ENCODE measurements at places on chromosomes 1 and 21.

- DNase-seq, result no peak
Measured at GRCh38 chr1:168428063-168428731, 115.6 kb downstream of the XCL2 start.

DNA sequence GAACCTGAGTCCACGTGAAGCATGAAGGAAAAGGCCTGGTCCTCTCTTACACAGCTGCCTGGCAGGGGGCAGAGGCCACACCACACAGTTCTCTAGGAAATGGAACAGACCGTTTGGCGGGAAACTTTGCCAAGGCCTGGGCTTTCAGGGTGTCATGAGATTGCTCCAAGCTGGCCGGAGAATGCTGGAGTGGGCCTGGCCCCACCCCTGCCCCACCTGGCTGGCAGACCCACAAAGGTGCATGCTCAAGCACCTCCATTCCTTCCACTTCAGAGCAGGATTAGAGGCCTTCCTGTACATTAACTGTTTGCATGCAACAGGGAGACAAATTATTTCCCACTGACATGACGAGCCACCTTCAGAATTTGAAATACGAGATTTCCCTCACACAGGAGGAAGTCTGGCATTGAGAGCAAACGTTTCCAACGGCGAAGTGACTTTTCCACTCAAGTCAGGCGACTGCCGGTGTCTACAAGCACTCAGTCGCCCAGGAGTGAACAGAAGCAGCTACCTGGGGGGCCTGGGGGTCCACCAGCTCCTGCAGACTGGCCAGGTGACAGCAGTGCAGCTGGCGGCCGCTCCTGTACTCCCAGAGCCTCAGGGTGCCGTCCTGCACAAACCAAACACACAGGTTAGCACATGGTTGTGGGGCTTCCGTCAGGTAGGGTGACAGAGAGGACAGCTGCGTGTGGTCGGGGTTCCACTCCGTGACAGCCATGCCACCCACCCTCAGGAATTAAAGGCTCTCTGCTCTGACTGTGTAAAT is 24.0 kb downstream of the WDR4 start:
- no peak for DNase-seq

- DNase-seq, result no peak
Measured at GRCh38 chr1:12012560-12013316, 6.6 kb upstream of the MIIP start.

DNA sequence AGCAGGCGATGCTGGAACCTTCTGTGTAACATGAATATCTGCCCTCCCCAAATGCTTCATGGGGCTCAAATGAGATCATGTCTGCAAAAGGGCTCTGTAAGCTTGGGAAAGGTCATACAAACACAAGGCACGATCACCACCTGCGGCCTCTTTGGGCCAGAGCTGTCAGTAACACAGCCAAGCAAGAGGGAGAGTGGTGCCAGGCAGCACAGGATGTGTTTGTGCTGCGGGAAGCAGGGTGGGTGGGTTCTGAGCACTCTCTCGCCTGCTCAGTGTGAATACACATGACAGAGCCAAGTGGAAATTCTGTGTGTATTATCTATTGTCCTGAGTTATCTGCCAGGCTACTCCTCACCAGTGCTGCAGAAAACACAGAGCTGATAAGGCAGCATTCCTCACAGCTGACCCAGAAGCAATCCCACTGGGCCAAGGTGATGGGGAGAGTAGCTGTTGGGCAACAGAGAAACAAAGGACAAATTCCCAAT is 101.2 kb downstream of the LAMC2 start:
- no peak for DNase-seq

DNA sequence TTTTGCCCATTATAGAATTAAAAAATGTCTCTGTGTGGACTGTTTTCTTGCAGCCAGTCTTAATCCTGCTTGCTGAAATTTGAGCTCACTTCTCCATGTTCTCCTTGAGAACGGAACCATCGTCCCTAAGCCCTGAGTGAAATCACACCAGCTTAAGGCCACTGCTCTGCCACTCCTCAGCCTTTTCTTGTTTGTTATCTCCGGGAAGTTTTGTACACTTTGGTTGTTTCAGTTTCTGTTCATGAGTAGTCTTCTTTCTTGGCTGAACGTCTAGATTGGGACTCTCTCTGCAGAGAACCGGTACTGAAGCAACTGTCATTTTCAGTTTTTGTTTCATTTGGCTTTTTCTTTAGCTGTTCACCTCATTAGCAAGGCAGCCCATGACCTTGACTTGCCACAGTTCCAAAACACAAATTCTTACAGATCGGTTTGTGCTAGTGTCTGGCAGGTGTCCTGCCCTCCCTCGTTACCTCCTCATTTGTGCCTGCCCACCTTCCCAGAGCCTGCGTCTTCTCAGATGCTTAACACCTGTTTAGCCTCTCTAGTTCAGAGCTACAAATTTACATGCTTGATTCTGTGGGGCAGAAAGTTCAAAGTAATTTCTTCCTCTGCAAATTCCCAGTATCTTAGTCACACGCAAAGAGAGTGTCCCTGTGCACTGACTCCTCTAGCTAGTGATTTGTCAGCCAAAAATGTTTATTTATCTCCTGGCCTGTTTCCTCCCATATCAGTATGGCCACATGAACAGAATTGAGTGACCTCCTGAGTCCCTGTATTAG is 12.4 kb downstream of the PSEN2 start:
- no peak for DNase-seq

- DNase-seq, result no peak
Measured at GRCh38 chr1:9842073-9842711, 18.4 kb upstream of the CLSTN1 start.

GRCh38 chr1:6093071-6093470 is 47.4 kb downstream of the KCNAB2 start:
- no peak for DNase-seq

DNA sequence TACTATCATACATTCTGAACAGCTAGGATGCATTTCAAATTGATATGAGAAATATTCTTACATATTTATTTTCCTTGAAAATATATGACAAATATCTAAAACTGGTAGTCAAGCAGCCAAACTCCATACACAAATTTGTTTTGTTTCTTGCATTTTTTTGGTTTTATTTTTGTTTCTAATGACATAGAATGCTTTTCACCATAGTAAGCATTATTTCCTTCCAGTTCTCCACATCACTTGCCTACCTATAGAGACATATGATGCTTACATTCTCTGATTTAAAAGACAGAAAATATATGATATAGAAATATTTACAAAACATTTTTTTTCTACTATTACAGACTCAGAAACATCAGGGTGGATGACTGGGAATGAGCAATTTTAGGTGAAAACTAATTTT is 726.4 kb upstream of the ADGRL4 start:
- DNase-seq, result no peak

DNA sequence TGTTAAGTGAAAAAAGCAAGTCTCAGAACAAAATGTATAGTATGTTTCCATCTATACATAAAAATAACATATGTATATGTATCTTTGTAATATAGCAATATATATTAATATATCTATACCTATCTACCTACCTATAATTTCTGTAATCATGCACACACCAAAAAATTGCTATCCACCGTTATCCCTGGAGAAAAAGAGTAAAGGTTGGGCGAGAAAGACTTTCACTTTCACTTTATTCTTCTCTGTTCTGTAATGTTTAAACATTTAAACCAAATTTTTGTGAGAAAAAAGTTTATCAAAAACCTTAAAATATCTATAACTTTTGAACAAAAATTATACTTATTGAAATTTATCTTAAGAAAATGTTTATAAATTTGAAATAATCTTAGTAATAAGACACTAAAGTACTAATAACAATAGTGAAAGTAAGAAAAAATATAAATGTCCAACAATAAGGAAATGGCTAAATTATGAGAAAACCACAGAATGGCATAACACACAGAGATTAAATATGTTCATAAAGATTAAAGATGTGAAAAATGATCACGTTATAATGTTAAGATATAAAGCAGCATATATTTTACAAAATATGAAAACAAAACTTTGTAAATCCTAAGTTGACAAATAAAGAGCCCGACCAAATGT is 74.0 kb upstream of the LRRC53 start:
- no peak for DNase-seq

- DNase-seq, result no peak
Measured at GRCh38 chr21:27648560-27648959, 681.7 kb upstream of the ADAMTS5 start.

GRCh38 chr1:9910076-9910422 is at the start of gene CTNNBIP1:
CTNNBIP1 (minus strand) TSS chr1:9910269; CDS start chr1:9872064, 38,205 bp downstream.
- no peak for DNase-seq

GRCh38 chr1:108316545-108316944 is 72.7 kb upstream of the NBPF4 start:
- DNase-seq, result no peak

GRCh38 chr1:62110198-62110817 is 84.3 kb upstream of the L1TD1 start:
- no peak for DNase-seq

- DNase-seq, result no peak
Measured at GRCh38 chr1:225700889-225701465, 48.1 kb upstream of the ENAH start.

DNA sequence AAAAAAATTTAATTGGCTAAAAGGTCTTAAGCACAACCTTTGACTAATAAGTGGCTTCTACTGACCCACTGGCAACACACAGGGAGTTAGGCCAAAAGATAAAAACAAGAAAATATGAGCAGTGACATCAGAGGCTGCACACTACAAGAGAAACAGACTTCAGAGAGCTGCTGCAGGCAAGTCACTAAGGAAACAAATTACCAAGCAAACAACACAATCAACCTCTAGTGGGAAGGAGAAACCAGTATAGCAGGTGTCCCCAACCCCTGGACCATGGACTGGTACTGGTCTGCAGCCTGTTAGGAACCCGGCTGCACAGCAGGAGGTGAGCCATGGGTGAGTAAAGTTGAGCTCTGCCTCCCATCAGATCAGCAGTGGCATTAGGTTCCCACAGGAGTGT is 20.8 kb upstream of the ENSA start:
- DNase-seq, result no peak

DNA sequence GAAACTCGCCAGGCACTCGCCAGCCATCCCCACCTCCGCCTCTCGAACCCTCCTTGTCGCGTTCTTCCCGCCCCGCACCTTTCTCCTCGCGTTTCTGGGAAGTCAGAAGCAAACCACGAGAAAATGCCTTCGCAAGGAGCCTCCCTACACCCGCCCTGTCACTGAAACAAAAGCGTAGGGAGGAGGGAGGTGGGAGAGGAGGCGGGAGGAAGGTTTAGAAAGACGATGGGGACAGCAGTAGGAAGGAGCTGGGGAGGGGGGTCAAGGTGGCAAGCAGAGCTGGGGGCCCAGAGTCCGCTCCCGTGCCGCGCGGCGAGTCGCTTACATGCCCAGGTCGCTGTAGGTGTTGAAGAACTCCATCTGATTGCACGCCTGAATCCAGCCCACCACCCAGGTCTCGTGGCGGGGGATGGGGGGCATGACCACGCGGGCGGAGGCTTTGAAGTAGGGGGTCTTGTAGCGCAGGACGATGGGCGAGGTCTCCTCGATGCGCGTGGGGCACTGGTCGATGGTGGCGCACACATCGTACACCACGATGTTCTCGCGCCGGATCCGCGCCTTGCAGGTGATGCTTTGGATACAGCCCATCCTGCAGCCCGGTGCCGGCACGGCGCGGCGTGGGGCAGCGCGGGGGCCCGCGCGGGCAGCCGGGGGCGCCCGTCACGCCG is 1.0 kb downstream of the FAM78B start:
- DNase-seq, result no peak

DNA sequence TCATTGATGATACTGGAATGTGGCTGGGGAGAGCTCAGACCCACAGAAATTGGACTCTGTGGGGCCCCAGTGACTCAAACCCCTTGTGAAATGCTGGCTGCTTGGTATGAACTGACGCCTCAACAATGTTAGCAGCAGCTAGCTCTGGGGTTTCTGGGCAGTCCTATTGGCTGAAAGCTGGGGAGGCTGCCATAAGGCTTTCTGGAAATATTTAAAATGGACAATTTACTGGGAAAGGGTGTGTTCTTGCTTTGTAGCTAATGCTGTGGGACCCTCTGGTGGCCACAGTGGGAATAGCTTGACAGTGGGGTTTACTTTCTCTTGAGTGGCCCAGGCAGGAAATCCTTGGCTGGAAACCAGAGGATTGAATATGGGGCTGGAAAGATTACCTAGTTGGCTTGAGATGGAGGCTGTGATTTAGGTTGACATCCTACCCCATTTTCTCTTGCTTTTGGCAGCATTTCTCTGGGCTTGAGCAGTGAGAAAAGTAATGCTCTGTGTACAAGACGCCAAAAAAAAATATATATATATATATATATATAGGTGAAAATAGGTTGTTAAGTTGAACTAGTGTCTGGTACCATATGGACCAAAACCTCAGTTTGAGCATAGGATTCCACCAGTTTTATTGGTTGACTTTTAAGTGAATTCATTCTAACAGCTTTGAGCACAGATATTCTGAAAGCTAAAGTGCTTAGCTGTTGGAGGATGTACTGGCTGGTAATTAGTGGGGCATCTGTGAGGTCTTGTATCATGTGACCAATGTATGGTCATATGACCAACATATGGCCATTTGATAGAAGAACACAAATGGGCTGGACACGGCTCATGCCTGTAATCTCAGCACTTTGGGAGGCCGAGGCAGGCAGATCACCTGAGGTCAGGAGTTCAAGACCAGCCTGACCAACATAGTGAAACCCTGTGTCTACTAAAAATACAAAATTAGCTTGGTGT is 8.2 kb upstream of the S100A10 start:
- DNase-seq, result no peak

GRCh38 chr1:23963617-23964234 is 4.1 kb downstream of the PNRC2 start:
- DNase-seq, result no peak

GRCh38 chr1:59418363-59419144 is 121.7 kb downstream of the FGGY start:
- DNase-seq, result no peak

DNA sequence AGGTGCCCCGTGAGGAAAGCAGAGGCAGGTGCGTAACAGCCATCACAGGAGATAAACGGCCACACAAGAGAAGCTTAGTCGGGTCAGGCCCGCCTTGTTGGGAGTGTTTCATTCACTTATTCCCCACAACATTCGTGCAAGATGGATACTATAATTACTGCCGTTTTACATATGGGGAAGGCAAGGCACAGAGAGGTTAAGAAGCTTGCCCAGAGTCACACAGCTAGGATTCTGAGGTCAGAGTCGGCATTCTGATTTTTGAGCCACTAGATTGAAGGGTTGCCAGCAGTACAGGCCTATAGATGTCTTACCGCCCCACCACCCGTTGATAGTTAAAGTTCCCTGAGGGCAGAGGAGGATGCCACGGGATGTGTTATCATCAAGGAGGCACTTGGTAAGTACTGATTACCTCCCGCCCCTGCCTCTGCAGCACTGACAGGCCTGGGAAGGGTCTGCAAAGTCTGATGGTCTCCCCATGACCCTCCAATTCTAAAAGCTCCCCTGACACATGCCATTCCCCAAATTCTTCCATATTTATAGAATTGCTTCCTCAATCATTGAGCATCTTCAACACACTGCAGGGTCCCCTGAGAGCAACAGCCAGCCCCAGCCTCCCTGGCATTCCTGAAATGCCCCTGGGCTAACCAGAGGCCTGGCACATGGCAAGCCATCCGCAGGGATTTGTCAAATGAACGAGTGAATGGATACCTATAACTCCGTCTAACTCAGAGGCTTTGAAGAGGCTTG is 74.7 kb upstream of the CLDN14 start:
- DNase-seq, result no peak

GRCh38 chr21:16663436-16663835 is 849.4 kb upstream of the CXADR start:
- no peak for DNase-seq

All from cortex of kidney (tissue), 1 donor.